ENCODE measurements at places on chromosomes 7 and 10. TPM values are rescaled to one million over a fixed set of nuclear protein-coding genes. Genes with fewer than 3 reads are reported as not detected.

The CTAGE4 gene
- not detected for total RNA-seq

The NKX2-3 gene
- total RNA-seq = not detected

The MAT1A gene
- total RNA-seq = 101 TPM

GRCh38 chr10:27696466-27696865 lies 49.2 kb downstream of the MKX start:
- no peak for DNase-seq

- no peak for DNase-seq
Measured at GRCh38 chr10:113709221-113709838, 29.6 kb downstream of the CASP7 start.

GRCh38 chr7:6614953-6615722 lies at the start of gene ZNF853:
TSS of gene ZNF853 (plus strand) at chr7:6615610. CDS start at chr7:6616175, 565 bp downstream.
- no peak for DNase-seq

DNA sequence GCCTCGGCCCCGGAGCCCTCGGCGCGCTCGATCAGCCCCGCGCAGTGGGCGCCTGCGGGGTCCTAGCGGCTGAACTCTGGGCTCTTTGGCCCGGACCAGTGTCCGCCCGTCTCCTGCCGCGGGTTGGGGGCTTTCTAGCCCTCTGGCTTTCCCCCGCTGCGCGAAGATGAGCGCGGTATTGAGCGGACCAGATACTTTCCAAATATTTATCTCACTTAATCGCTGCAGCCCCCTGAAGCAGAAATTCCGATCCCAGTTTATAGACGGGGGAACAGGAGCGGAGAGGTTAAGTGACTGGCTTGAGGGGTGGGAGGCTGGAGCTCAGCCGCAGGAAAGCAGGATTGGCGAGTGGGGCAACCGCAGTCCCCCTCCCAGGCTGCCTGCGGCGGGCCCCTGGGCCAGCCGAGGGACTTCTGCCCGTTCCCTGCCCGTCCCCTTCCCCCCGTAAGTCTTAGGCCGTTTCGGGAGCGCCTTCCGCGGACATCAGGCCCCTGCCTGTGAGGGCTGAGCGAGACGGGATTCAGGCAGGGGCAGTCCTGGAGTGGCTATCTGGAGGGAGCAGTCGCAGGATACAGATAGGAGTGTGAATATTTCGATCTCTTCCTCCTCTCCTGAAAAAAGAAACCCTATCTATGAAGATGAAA lies 565 bp downstream of the STRIP2 start:
- DNase-seq = peak; percentile 2

DNA sequence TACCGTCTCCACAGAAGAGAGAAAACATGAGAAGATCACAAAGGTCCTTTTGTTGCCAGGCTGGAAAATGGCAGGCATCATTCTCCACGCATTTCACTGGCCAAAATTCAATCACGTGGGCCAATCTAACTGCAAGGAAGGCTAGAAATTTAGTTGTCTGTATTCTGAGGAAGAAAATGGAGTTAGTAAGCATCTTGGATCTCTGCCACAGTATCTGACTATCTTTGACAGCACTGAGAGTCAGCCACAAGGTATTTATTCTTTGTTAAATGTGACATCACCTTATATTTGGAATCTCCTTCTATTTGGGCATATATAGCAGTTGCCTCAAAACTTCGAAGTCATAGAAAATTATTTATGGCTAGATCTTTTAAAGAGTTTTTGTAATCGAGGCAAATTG lies 213.9 kb downstream of the NSUN6 start:
- DNase-seq = no peak

GRCh38 chr7:50970092-50970491 lies 187.4 kb upstream of the GRB10 start:
- DNase-seq = no peak

GRCh38 chr7:13731643-13732042 lies 257.8 kb downstream of the ETV1 start:
- no peak for DNase-seq

- no peak for DNase-seq
Measured at GRCh38 chr10:69500864-69501468, 49.7 kb downstream of the TSPAN15 start.

Measured in HepG2 (cell line).